ENCODE measurements at places on chromosomes 5 and 9.

DNA sequence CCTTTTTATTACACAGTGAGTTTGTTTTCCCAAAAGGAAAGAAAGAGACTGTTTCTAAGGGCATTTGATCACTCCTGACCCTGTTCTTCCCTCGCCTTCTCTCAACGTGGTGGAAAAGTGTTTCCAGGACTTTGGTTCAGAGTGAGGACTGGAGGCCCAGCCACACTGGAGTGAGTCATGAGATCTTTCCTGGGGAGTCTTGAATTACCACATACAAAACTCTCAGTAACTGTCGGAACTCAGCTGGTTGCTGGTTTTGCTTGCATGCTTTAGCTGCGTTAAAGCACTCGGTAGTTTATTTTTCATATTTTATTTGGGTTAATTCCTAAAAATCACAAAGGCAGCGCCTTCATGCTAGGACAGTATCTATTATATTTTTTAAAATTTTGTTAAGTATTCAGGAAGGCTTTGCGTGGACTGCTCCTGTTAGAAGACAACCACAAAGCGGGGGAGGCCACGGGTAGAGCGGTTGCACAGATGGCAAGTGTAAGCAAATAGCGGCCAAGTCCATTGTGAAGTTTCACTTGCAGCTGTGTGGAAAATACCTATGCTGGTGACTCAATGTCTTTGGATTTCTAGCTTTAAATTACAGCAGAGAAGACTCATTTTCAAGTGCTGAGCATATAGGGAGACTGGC is 77.7 kb downstream of the ARSB start:
- peak; percentile 84 for DNase-seq

DNA sequence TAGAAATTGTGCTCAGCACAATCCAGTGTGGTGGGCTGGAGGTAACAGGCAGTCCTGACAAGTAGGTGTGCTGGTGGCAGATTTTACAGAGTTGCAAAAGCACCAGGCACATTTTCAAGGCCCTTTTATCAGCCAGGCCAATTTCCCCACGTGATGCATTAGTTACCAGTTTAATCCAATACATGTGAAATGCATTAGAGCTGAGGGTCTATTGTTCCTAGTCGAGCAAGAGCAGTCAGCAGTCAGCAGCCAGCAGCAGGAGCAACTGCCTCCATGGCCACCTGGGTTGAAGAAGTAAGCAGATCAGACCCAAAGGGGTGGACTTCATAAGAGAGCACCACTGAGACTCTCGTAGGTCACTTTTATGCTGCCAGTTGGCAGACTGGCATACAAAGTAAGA is 76.7 kb downstream of the EPB41L4A start:
- no peak for DNase-seq

- no peak for DNase-seq
These were observed 20.2 kb downstream of the TLE1 start for GRCh38 chr9:81669041-81669651.

DNA sequence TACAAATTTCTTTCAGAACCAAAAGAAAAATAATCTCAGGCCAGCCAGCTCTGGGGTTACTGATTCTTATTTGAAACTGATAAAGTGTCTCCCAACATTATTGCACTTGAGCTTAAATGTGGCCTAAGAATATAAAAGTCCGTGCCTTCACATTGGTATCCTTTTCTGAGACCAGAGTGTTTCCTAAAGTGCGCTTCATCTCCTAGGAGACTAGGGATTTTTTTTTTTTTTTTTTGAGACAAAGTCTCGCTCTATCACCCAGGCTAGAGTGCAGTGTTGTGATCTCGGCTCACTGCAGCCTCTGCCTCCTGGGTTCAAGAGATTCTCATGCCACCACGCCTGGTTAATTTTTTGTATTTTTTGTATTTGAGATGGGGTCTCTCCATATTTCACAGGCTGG is 23.6 kb upstream of the KCNIP1 start:
- no peak for DNase-seq

DNA sequence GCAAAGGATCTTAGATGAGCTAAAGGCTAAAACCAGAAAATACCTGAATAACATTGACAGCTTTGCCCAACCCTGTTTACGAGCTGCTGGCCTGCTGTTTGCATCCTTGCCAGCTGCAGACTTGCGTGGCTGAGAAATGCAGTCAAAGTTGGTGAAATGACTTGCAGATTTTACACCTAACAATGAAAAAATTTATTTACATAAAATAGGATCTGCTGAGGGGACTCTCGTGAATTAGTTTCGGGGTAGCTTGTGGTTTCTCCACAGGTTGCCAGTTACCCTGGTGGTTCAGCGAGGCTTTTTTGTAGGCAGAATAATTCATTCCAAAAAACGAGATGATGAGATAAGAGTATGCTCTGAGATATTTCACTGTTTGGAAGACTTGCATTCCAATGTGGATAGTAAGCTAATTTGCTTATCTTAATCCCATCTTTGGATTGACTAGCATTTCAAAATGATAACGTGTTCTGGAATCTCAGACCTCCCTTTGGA is 65.7 kb upstream of the FANCC start:
- DNase-seq, result peak; percentile 41

DNA sequence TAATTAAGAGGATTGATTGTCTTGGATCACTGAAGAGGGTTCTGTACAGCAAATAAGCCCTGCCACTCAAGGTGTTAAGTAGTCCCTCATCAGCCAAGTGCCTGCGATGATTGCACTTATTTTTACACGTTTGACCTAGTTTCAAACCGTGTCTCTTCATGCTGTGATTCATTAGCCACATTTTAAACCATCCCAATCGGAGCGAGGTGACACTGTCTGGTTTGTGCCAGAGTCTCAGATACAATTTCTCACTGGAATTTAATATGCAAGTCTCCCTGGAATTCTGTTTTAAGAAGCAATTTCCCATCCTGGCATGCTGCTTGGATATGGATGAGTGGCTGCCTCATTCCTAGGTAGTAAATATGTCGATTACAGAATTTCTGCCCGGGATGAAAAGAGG is 1.6 kb downstream of the INSYN2B start:
- no peak for DNase-seq

DNA sequence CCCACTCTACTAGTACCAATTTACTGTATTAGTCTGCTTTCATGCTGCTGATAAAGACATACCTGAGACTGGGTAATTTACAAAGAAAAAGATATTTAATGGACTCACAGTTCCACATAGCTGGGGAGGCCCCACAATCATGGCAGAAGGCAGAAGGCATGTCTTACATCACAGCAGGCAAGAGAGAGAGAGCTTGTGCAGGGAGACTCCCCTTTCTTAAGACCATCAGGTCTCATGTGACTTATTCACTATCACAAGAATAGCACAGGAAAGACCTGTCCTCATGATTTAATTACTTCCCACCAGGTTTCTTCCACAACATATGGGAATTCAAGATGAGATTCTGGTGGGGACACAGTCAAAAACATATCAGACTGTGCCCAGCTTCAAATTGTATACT is 11.5 kb downstream of the UGT3A1 start:
- no peak for DNase-seq

DNA sequence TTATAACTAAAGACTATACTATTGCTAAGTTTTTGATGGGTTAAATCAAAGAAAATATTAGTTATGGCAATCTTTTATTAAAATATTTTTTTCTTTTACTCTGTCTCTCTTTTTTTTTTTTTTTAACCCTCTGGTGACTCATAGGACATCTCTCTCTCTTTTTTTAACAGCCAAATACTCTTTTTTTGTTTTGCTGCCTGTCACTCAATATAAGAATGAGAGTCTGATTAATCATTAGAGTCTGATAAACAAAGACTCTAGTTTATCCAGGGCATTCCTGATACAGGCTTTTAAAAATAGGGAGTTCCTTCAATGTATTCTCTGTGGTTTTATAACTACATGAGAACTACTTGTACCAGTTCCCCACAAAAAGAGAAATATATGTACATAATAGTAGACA is 77.3 kb downstream of the SLC38A9 start:
- peak; percentile 40 for DNase-seq

- DNase-seq, result peak; percentile 36
These were observed 26.8 kb upstream of the TXNDC8 start for GRCh38 chr9:110364451-110364850.

DNA sequence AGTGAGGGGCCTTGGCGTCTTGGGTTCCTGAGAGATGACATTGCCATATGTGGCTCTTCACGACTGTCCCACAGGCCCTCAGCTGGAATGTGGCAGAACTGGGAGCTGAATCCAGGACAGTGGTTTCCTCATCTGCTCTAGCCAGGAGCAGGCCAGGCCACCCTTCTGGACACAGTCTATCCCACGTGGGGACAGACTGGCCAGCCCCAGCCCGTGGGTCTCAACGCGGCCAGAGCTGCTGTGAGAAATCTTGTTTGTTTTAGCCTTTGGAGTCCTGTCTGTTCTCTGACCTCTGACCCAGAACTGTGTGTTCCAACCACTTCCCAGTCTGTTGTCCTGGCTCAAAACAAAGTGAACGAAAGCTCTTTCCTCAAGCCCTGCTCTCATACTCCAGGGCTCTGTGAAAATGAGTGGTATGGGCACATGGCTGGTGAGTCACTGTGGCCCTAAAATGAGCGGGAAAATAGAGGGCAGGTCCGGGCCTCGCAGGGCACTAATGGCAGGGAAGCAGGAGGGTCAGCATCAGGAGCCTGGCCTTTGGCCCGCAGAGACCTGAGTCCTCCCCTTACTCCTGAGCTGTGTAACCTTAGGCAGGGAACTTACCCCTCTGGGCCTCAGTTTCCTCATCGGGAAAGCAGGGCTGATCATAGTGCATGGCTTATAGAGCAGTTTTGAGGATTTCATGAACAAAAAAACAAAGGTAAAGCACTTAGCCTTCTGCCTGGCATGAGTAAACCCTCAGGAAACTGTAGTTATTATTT is 34.8 kb upstream of the GLRX start:
- no peak for DNase-seq

GRCh38 chr5:90378752-90379151 is 30.8 kb downstream of the CETN3 start:
- DNase-seq, result no peak

GRCh38 chr5:138828556-138828955 is 46.6 kb downstream of the LRRTM2 start:
- no peak for DNase-seq

DNA sequence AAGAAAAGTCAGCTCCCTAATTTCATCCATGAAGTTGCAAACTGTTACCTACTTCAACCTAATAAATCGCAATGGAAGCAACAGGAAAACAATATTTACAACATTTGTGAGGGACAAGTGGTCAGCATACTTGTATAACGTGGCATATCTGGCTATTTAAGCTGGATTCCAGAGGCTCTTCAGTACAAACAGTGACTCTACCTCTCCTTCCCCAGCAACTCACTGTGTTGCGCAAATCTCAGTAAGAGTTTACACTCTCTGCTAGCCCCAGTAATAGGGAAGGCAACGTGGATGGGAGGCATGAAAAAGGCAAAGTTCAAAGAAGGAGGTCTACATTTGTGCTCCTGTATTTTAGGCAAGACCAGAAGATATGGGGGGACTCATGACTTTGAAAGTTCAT is 18.9 kb upstream of the SEMA5A start:
- no peak for DNase-seq

DNA sequence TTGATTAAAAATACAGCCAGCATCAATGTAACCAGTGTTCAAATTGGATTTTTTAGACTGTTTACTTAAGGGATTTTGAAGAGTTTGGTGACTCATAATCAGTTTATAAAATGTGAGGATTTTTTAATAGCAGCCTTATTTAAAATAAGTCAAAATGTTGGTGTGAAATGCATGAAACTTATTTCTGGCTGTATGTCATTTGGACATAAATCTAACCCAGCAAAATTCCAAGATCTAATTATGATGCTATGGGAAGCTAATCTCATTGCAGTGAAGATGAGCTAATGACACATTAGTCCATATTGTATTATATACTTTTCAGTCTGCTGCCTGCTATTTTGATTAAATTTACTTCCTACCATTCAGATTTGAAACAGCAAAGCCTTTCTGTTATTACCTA is 140.3 kb downstream of the AOPEP start:
- no peak for DNase-seq

GRCh38 chr5:90050103-90050502 is 359.5 kb downstream of the CETN3 start:
- peak; percentile 57 for DNase-seq

DNA sequence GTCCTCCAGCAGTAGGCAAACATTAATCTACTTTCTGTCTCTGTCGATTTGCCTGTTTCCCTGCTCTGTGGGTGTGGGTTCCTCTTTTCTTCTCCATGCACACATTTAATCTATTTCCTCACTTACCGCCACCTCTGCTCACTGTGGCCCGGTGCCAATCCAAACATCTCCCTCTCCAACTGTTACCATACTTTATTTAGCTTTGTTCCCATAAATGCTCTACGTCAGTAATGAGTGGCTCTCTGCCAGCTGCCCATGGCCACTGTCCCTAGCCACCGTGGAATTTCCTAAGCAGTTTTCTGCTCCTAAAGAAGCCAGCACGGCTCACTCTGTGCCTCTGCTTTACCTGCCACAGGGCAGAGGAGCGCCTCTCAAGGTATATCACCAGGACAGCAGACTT is 19.5 kb upstream of the GOLPH3 start:
- peak; percentile 39 for DNase-seq

- DNase-seq, result no peak
These were observed 33.4 kb upstream of the SPATA31E1 start for GRCh38 chr9:87849144-87849758.

- DNase-seq, result no peak
These were observed 1.3 kb downstream of the GPSM1 start for GRCh38 chr9:136328622-136329041.

GRCh38 chr9:93253633-93254032 is 69.7 kb downstream of the WNK2 start:
- no peak for DNase-seq

Measured in bronchial epithelial cell (primary cell).